A172 (cell line): ENCODE measurements at places on chromosomes 6 and 20. TPM values are rescaled to one million over a fixed set of nuclear protein-coding genes. Genes with fewer than 3 reads are reported as not detected.

DNA sequence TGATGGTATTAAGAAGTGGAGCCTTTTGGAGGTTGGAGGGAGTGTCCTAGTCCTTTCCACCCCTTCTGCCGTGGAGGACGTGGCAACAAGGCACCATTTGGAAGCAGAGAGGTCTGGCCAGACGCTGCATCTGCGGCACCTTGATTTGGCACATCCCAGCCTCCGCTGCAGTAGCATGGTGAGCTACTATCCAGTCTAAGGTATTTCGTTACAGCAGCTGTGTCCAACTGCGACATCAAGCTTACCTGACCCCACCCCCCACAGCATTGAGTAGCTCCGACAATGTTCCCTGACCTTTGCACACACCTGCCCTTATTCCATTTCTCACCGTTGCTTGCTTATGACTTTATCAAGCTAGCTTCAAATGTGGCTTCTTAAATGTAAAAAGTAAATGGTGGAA lies 29.8 kb upstream of the SYNJ2 start:
- DNase-seq, result no peak

DNA sequence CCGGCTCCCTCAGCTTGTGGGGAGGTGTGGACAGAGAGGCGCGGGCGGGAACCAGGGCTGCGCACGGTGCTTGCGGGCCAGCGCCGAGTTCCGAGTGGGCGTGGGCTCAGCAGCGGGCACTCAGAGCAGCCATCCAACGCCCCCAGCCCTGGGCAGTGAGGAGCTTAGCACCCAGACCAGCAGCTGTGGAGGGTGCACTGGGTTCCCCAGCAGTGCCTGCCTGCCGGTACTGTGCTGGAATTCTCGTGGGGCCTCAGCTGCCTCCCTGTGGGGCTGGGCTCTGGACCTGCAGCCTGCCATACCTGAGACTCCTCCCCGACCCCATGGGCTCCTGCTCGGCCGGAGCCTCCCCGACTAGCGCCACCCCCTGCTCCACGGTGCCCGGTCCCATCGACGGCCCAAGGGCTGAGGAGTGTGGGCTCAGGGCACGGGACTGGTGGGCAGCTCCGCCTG lies 92.7 kb downstream of the MANEA start:
- DNase-seq, result no peak

DNA sequence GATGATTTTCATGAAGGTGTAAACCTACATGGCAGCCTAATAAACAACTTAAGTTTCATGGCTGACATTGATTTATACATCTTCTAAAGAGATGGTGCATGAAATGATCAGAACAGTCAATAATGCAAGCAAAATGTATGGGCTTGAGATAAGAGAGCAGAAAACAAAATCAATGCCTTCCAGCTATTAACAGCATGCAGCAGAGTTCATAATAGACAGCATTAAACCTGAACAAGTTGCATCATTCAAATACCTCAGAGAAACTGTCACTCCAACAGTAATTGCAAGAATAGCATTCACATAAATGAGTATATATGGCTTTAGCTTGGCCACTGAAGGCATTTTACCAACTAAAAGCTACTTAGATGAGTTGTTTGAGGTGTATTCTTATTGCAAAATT lies 319.6 kb upstream of the ARID1B start:
- DNase-seq, result no peak

DNA sequence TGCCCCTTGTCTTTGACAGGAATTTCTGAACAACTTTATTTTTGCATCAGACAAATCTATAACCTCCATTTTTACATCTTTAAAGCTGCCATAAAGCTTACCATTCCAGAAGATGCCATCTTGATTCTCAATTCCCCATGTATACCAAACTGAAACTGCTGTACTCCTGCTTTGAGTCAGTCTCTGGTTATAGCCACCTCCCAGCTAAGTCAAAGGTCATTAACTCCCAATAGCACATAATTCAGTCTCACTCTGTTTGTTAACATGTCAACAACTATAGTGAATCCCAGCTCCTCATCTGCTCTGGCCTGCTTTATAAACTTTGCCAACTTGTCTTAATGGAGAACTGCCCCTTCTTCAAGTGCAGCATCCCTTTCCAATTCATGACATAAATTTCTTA lies 343.6 kb downstream of the FRK start:
- no peak for DNase-seq

HSPA12B gene
- total RNA-seq, result not detected in 2 replicates

GRCh38 chr20:23366384-23366783 lies 4.4 kb downstream of the GZF1 start:
- DNase-seq, result no peak

BMP7 gene
- 7.8 and 10.2 TPM in 2 replicates for total RNA-seq

PAX1 gene
- not detected in 2 replicates for total RNA-seq

IRAK1BP1 gene
- total RNA-seq, result 5.1 and 6.5 TPM in 2 replicates

GRCh38 chr20:10603378-10603777 lies 70.4 kb downstream of the JAG1 start:
- no peak for DNase-seq

- no peak for DNase-seq
Observed at GRCh38 chr6:140320081-140321080, 945.9 kb upstream of the CITED2 start.
